Tibial nerve (tissue), 4 donors: ENCODE measurements at places on chromosomes 5 and 9. TPM values are rescaled to one million over a fixed set of nuclear protein-coding genes. Genes with fewer than 3 reads are reported as not detected.
A peak's percentile ranks its signal among the peaks of the same experiment; 100 is the strongest.

GRCh38 chr5:126490167-126490940 is 67.1 kb downstream of the GRAMD2B start:
- peak; percentile 40 for DNase-seq

GRCh38 chr9:110135846-110136245 is 72.1 kb downstream of the C9orf152 start:
- no peak for DNase-seq

DNA sequence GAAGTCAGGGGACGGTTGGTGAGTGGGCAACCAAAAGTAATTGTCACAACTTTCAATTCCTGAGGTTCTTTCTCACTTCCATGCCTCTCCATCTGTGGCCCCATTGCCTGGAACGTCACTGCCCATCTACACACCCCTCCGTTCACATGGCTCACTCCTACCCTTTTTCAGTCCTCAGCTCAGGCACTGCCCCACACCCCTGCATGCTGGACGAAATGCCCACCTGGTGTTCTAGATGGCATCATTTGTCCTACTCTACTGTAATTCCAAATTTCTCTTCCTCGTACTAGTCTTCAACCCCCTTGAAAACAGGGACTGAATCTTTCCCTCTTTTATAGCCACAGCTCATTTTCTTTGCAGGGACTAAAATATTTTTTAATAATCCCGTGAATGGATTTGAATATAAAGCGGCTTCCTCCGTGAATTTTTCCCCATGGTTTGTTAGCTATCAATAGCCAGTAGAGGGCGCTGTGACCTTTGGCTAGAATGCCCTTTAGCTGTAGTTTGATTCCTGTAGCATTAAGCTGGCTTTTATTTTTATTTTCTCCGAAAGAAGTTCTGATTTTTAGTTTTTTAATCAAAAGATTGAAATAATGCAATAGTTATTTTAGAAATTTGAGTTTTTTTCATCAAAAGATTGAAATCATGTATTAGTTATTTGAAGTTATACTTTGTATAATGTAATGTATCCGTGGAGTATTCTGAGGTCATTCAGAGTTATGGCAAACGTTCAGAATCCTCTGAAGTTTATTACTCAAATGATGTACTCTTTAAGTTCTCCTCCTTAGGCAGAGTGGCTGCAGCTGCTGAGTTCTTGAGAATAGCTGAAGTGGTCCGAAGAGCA is 232.1 kb downstream of the SH3GL2 start:
- DNase-seq = peak; percentile 73

- DNase-seq = no peak
These were observed 152.6 kb downstream of the MED27 start for GRCh38 chr9:131927091-131927490.

DNA sequence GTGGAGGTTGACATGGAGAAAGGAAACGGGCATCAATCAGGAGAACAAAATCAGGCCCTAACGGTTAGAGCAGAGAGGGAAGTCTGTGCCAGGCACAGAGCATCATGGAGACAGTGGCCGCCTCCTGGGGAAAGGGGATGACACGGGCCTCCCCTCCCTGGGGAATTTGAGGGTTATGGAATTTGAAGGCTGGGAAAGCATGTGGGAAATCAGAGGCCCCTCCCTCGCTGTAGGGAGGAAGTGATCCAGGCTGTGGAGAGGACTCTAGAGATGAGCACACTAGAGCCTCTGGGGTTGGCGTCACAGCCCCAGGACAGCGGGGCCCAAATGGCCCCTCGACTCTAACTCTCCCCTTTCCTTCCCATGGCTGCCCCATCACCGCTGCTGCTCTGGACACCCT is 36.7 kb downstream of the PROP1 start:
- no peak for DNase-seq

The UBAP1 gene
- total RNA-seq = 39.3 TPM

The NSD1 gene
- total RNA-seq = 41.2 TPM

The SLC34A1 gene
- not detected for total RNA-seq
